ENCODE measurements at places on chromosomes 16 and 17. TPM values are rescaled to one million over a fixed set of nuclear protein-coding genes. Genes with fewer than 3 reads are reported as not detected.
A peak's percentile ranks its signal among the peaks of the same experiment; 100 is the strongest.

DNA sequence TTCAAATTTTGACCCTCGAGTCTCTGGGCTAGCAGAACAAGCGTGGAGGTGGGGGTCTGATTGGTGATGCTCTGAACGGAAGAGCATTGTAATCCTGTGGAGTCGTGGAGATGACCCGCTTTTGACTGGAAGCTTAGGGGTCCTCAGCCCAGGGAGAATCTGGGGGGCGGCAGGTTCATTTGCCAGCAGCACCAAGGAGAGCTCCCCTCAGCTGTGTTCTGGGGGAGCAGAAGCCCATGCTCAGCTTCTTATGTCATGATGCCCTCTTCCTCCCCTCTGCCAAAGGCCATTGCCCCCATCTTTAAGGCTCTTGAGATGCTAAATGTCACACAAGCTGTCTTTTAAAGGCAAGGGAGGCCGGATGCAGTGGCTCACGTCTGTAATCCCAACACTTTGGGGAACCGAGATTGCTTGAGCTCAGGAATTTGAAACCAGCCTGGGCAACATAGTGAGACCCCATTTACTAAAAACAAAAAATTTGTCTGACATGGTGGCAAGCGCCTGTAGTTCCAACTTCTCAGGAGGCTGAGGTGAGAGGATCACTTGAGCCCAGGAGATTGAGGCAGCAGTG lies 19.3 kb downstream of the LDHD start:
- no peak for DNase-seq

CDH16 gene
- total RNA-seq: 0.13 TPM

SLC38A8 gene
- total RNA-seq: not detected

GRCh38 chr17:41914358-41914766 lies 4.4 kb downstream of the ACLY start:
- peak; percentile 39 for DNase-seq

PITPNM3 gene
- total RNA-seq: 12.2 TPM

- DNase-seq: no peak
These were observed 196.3 kb upstream of the CDH11 start for GRCh38 chr16:65318138-65318537.

- DNase-seq: no peak
These were observed 305.0 kb upstream of the MON1B start for GRCh38 chr16:76885776-76886537.

ACOX1 gene
- 128 TPM for total RNA-seq

GRCh38 chr16:54244061-54244886 lies 42.3 kb downstream of the IRX3 start:
- DNase-seq: no peak

- DNase-seq: no peak
These were observed 47.6 kb downstream of the SEC14L1 start for GRCh38 chr17:77188084-77189066.

- DNase-seq: no peak
These were observed 113.9 kb upstream of the TBX2 start for GRCh38 chr17:61285526-61286320.

ARHGAP44 gene
- total RNA-seq: 34.4 TPM

- DNase-seq: peak; percentile 86
These were observed 18.6 kb downstream of the ALOX12B start for GRCh38 chr17:8068736-8069586.

DNA sequence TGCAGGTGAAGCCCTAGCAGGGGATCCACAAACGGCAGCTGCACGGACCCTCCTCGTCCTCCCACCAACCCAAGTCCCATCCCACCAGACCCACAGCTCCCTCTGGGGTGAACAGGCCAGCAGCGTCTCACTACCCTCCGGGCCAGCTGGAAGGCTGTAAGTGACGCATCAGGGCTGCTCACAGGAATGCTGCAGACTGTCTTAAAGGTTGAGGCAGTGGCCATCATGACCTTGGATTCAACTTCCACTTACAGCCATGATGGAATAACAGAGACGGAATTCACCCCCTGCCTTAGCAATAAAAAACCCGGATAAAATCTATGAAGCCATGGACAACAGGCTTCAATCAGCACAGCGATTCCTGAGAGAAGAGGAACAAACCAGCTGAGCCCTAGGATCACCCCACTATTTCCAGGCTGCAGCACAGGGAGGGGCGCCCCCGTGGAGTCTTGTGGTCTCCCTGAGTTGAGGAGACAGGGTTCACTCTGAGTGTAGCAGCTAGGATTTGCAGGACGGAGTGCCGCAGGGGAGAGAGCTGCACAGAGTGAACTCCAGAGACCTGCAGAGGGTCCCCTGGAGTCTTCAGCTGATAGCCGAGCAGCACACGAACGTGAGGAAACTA lies 10.5 kb downstream of the FAM83G start:
- no peak for DNase-seq

GRCh38 chr17:40331743-40332641 lies 23.0 kb downstream of the RARA start:
- DNase-seq: peak; percentile 84

GRCh38 chr17:51640108-51640622 lies 379.8 kb downstream of the UTP18 start:
- DNase-seq: no peak

GRB7 gene
- 28.0 TPM for total RNA-seq

DNA sequence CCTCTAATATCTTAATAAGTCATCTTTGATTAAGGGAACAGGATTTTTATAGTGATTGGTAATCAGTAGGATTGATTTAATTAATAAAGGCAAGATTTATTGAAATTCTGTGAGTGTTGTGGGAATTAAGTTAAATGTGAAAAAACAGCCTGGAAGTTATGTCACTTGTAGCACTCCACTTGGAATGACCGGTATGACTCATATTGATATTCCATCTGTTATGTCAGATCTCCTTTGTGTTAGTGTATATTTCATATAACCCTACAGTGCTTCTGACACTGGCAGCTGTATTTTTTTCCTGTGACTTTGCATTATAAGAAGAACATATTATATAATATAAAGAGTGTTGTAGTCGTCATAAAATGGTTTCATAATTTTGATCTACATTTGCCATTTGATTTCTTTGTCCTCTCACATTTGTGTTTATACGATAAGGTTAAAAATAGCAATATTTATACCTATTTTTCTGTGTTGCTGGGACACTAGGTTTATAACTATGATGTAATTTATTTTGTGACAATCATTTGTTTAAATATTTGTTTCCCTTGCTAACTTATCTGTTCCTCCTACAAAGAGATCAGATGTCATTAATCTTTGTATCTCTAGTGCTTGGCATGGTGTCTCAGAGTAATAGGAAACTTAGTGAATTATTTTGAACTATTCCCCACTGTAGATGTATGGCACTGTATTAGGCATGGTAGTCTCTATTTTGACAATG lies 249.0 kb downstream of the BCAS3 start:
- DNase-seq: no peak

GRCh38 chr17:66930933-66931332 lies 33.6 kb upstream of the CACNG4 start:
- no peak for DNase-seq

CMTR2 gene
- total RNA-seq: 19.8 TPM

DNA sequence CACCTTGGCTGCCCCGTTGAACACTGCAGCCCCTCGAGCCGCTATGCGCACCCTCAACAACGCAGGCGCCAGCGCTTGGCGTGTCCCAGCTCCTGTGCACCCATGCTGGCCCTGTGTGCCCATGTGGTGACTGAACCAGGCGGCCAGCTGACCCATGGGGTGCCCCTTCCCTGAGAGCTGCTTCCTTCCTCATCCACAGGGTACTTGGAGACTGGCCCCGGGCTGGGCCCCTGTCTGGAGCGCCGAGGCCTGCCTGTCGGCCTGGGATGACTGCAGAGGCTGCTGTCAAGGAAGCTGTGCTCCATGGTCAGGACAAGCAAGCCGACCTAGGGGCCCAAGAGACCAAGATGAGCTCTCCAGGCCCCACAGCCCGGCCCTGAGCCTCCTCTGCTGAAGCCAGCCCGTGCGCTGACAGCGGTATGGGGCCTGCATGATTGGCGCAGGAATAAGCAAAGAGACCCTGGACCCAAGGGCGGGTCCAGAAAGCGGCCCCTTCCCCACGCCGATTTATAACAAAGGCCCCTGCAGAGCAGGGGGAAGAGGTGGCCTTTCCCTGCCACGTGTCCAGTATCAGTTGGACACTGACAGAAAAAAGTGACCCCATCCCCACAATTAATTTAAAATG lies 21.6 kb upstream of the BAHCC1 start:
- DNase-seq: no peak

- no peak for DNase-seq
These were observed 191.4 kb upstream of the CDH5 start for GRCh38 chr16:66175058-66175457.

TAF1C gene
- total RNA-seq: 35.0 TPM

- DNase-seq: peak; percentile 32
These were observed 667 bp downstream of the OGFOD1 start for GRCh38 chr16:56451753-56452689.

C17orf100 gene
- 2.2 TPM for total RNA-seq

GRCh38 chr16:76278980-76279379 lies 1.8 kb downstream of the CNTNAP4 start:
- no peak for DNase-seq

SHCBP1 gene
- 7.7 TPM for total RNA-seq

- no peak for DNase-seq
These were observed 14.2 kb upstream of the CACNG4 start for GRCh38 chr17:66950325-66950724.

NPIPA5 gene
- total RNA-seq: 5.4 TPM

DNA sequence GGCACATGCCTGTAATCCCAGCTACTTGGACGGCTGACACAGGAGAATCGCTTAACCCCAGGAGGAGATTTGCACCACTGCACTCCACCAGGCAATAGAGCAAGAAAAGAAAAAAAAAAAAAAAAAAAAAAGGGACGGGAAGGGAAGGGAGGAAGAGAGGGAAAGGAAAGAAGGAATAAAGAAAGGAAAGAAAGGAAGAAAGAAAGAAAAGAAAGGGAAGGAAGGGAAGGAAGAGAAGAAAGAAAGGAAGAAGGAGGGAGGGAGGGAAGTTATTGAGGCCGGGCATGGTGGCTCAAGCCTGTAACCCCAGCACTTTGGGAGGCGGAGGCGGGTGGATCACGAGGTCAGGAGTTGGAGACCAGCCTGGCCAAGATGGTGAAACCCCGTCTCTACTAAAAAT lies 50.4 kb upstream of the STAC2 start:
- no peak for DNase-seq

DNA sequence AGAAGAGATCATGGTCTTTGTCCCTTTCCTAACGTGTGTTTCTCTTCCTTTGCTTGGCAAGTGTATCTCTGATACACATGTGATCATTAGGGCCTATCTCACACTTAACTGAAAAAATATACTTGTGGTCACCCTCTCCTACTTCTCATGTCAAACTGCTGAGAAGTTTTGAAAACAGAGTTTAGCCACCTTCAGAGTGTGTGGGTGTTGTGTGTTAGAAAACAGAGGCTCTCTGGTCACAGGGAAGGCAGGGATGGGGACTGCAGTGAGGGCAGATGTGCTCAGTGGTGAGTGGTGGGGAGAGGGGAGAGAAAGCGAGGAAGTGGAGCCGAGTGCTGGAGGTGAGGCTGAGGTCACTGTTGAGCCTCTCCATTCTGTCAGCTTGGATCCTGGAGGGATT lies 29.4 kb downstream of the GRB7 start:
- no peak for DNase-seq

DNA sequence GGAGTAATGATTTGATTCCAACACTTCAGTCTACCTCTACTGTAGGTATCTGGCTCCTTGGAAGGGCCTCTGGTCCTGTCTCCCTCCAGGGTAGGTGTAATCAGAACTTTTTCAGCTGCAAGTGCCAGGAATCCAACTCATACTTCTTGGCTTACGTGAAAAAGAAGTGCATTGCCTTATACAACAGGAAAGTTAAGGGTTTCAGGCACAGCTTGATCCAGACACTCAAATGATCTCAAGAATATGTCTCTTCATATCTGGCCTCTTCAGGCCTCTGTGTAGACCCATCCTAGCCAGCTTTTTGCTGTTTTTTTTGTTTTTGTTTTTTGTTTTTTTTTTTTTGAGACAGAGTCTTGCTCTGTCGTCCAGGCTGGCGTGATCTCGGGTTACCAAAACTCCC lies 4.2 kb upstream of the CORO1A start:
- no peak for DNase-seq

RNU2-1 gene
- total RNA-seq: 4,134 TPM

KRT36 gene
- total RNA-seq: not detected

GRCh38 chr16:72635694-72636093 lies 412.2 kb downstream of the ZFHX3 start:
- DNase-seq: no peak

PRSS53 gene
- total RNA-seq: 1.3 TPM

PYY gene
- 55.4 TPM for total RNA-seq

GRCh38 chr16:47475786-47476185 lies 14.7 kb downstream of the PHKB start:
- no peak for DNase-seq

DNA sequence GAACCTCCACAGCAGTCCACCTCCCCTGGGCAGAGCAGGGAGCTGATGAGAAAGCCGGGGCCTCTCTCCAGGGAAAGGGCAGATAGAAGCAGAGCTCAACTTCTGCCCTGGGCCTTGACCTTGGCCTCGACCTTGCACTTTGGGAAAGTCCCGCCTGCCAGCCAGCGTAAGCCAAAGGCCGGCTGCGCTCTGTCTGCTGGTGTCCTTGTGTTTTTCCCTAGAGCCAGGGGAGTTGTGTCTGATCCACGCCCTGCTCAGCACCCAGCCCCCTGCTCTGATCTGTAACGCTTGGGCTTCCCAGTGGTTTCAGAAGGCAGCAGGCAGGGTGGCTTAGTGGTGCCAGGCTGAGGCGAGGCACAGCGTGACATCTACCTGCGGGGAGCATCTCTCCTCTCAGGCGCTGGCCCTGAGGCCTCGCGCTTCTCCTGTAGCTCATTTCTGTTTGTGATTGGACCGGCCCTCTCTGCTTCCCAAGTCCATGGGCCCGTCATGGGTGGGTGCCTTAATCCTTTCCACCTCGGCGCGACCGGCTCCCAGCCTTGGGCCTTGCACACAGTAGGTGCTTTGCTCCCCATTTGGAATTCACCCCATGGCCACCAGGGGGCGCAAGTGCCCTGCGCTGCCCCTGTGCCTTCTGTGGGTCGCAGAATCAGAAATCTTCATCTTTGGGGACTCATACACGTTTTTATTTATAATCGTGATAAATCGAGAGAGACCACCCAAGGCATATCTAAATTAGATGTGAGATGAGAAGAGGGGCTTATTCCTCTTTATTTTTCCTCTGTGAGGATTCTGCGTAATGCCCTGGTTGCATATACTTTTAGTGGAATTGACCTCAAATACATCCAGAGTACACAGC lies 24.2 kb downstream of the SGSH start:
- DNase-seq: peak; percentile 25

- no peak for DNase-seq
These were observed 1044.6 kb downstream of the CDH11 start for GRCh38 chr16:64077242-64077641.

DNA sequence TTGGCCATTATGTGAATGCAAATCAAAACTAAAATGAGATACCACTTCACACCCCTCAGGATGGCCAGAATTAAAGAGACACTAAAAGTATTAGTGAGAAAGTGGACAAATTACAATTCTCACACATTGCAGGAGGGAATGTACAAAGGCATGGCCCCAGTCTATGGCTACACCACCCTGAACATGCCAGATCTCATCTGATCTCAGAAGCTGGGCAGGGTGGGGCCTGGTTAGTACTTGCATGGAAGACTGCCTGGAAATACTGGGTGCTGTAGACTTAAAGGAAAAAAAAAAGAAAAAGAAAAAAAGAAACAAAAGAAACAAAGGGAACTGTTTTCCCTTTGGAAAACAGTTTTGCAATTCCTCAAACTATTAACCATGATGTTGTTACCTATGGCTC lies 97.0 kb upstream of the RBL2 start:
- no peak for DNase-seq

- no peak for DNase-seq
These were observed 3.0 kb downstream of the SETD6 start for GRCh38 chr16:58518083-58518979.

GRCh38 chr17:7674934-7675333 lies 12.4 kb downstream of the TP53 start:
- no peak for DNase-seq

GRCh38 chr16:67803894-67804293 lies 2.5 kb downstream of the RANBP10 start:
- DNase-seq: no peak

Measured in mucosa of descending colon (tissue), 3 donors.